ENCODE measurements at places on chromosomes 6 and 20.
A peak's percentile ranks its signal among the peaks of the same experiment; 100 is the strongest.

DNA sequence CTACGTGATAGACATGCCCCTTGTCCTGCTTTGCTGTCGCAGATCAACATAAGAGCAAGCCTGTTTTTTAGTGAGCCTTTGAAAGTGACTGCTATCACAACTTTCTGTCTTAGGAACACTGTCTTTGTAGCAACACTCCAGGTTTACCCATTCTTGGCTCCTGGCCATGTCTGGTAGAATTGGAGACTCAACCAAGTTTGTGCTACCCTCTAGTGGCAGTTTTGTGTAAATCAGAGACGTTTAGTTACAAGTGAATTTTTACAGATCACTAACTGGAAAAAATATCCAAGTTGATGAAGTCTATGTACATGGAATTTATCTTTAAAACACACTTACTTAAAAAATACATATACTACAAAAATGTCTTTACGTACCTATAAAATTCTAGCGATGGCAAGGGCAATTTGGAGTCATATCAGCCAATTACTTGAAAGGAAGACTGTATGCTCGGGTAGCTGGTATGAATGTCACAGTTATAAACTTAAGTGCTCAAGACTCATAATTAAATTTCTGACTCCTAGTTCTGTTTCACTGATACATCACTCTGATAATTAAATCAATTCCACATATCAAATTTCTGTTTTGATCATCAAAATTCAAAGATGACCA, 101.4 kb downstream of the ADGB start:
- peak; percentile 1 for DNase-seq

- DNase-seq, result no peak
Observed at GRCh38 chr6:154605882-154606370, 95.4 kb upstream of the CNKSR3 start.

DNA sequence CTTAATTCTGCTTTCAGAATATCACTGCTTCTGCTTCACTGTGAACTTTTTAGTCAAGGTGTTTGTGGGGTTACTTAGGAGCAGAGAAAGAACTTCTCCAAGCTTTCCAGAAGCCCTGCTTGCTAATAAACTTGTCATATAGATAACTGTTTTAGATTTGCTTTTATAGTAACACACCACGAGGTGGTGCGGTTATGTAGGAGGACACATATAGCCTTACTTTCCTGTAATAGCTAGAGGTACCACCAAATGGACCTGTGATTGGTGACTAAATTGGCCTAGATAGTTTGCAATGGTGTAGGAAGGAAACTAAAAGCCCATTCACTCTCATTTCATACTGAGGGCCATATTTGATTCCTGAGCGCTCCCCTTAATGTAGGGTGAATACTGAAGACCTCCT, 52.3 kb upstream of the BCLAF1 start:
- DNase-seq, result no peak

GRCh38 chr6:53718597-53719460, 53.3 kb upstream of the KLHL31 start:
- DNase-seq, result no peak
